ENCODE measurements at places on chromosomes 6 and 20.

DNA sequence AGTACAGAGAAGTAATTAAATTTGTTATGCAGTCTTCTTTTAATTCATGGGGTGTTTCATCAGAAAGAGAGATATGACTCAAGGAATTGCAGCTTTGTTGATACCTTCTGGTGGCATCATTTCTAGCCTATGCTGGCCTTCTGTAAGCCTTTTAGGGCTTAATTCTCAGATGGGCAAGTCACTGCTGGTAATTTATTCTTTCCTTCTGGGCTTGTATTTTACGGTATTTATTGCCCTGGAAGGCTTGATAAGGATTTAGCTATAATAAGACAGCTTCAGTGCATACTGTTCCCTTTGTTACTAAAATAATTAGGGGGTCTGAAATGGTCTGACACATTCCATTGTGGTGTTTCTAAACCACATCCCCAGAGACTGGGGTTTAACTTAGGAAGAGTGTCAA is 57.9 kb upstream of the EMILIN3 start:
- no peak for DNase-seq

DNA sequence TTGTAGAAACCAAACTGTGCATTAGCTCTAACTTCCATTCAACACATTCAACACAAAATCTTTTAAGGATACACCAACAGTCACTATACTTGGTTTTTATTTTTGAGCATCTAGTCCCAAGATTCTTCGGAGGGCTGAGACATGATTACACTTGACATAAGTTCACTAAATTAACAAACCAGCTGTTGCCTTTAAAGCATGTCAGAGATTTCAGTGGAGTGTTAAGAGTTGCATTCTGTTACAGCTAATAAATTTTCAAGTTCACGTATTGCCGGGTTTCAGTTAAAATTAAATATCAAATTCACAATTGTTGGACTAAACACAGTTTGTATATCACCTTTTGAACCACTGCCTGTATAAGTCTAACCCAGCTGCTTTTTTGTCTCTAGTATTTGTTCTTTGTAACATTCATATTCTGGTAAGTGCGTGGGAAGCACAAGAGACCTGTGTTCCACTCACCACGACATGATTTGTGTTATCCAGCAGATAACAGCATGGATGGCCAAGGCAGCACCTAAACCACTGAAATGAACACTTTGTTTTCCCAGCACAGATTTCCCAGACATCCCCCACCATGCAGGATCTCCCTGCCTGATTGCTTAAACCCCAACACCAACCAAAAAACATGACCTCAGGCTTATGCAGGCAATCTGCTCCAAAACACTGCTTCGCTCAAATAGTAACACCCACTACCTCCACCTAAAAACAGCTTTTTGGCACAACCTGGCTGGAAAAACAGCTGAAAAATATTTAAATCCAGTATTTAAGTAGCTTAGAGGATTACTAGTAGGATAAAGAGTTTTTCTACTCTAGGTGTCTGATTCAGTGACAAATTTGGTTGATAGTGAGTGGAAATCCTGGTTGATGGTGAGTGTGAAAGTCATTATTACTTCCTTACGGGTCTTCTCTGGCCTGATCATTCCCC is 286.5 kb upstream of the NT5E start:
- no peak for DNase-seq

- no peak for DNase-seq
Measured at GRCh38 chr20:48421547-48421946, 406.3 kb downstream of the PREX1 start.

GRCh38 chr6:73329201-73329600 is 24.9 kb downstream of the DPPA5 start:
- DNase-seq = no peak

GRCh38 chr6:140857739-140858380 is 1274.9 kb upstream of the GJE1 start:
- DNase-seq = no peak

- no peak for DNase-seq
Measured at GRCh38 chr6:120627612-120628011, 706.7 kb downstream of the TBC1D32 start.

DNA sequence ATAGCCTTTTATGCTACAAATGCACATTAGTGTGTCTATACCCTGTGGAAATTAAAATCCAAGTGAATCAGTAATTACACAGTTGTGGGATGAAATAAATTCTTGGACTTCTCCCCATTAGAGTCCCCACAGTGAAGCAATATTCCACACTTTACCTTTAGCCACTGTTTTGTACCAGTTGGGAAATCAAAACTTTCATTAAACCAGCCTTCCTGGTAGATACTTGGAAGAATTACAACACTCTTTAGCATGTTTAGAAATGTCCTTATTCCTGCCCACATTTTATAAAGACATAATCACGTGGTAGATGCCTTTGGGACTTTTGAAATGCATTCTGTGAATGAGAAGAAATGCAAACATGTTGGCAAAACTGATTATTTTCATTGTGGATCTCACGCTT is 49.0 kb upstream of the ANKEF1 start:
- DNase-seq = no peak

- DNase-seq = peak; percentile 44
Measured at GRCh38 chr6:15244620-15245360, 1.1 kb upstream of the JARID2 start.

DNA sequence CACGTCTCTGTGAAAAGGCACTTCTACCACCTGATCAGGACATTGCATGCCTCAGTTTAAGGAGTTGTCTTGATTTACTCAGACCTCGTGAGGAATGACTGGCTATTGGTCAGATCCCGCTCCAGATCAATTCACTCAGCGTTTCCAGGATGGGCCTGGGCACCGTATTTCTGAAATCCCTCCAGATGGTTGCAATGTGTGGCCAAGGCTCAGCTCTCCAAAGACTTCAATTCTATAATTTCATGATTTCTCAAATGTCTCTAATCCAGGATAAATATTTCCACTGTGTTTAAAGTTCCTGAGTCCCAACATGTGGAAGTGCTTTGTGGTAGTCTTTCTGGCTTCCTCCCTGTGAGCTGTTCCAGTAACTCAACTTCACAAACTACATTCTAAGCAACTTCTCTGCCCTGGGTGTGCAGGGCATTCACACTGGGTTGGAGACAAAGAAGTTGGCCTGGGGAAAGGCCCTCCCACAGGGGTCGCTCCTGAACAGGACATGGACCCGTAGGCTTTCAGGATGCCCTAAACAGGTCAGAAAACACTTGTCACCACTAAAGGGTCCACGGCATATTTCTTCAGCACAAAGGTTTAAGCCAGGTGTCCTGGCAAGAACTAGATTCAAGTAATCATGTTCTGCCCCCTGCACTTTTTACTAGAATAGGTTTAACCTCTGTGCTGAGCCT is 212.1 kb downstream of the WDR27 start:
- DNase-seq = no peak

DNA sequence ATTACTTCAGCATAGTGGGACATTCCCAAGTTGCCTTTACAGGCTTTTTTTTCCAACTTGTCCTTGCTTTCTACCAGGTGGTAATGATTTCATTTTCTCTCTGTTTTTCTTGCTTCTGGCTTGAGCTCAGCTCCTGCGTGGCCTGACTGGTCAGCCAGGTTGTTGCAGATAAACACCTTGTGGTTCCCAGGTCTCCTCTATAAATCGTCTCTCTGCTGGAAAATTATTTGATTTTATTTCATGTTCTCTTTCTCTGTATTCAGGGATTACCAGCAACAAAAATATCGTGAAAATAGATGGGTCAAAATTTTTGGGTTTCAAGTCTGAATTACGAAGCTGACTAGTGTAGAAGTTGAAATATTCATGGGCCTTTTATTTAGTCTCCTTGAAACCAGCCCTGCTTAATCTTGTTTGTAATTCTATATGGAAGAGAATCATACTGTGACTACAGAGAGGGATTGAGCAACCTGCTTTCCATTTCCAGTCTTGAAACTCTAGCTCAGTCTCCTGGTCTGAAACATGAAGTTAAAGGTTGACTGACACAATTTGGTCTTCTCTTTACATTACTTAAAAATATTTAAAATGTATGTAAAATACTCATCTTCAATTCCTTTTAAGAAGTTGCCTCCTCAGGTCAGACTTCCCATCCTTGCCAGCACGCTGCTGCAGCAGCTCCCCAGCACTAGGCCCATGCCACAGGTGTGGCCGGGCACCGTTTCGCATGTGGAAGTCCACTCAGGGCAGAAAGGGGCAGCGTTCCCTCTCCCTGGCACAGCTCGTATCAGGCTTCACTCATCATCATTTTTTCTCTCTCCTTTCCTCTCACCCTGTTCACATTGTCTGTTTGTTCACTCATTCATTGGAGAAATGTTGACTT is 7.1 kb downstream of the DUSP22 start:
- no peak for DNase-seq

DNA sequence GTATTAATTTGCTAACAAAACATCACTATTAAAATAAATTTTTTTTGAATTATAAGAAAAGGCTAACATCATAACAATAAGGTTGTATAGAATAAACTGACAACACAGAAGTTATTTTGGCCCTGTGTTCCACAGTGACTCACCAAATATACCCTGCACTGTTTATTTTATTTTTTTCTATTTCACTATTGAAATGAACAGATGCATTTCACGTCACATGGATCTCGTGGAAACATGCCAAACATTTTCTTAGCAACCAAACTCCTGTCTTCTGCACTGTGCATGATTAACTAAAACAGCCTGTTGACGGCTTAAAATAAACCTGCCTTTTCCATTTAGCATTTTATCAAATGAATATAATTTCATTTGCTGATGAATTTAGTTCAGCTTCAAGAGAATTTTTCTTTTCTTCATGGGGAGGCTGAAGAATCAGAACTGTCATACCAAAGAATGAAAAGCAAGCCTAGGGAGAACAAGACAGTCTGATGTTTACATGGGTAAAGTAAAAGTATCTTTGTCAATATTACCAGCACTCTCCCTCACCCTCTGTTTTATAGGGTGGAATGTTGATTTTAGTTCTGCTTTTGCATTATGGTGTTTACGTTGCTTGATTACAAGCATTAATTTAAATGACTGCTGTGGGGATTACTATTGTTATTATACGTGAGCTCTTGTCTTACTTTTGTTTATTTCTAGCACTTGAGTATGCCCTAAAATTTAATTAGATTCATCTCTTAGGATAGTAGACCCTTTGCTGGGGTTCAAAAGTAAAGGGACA is 115.3 kb downstream of the LCA5 start:
- DNase-seq = no peak

DNA sequence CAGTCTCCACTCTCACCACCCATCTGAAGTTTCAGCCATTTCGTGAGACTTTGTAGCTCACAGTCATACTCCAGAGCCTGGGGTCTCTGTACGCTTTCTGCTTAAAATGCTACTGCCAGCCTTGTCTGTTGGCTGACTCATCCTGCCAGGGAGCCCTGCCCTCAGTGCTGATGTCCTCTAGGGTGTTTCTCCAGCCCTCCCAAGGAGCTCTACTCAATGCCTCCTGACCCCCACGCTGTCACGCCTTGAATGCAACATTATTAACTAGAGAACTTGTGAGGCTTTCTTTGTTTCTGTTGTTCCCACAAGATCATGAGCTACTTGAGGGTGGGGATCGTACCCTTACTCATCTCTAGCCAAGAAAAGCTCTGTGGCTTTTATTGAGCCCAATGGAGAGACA is 20.1 kb downstream of the KIF16B start:
- no peak for DNase-seq

DNA sequence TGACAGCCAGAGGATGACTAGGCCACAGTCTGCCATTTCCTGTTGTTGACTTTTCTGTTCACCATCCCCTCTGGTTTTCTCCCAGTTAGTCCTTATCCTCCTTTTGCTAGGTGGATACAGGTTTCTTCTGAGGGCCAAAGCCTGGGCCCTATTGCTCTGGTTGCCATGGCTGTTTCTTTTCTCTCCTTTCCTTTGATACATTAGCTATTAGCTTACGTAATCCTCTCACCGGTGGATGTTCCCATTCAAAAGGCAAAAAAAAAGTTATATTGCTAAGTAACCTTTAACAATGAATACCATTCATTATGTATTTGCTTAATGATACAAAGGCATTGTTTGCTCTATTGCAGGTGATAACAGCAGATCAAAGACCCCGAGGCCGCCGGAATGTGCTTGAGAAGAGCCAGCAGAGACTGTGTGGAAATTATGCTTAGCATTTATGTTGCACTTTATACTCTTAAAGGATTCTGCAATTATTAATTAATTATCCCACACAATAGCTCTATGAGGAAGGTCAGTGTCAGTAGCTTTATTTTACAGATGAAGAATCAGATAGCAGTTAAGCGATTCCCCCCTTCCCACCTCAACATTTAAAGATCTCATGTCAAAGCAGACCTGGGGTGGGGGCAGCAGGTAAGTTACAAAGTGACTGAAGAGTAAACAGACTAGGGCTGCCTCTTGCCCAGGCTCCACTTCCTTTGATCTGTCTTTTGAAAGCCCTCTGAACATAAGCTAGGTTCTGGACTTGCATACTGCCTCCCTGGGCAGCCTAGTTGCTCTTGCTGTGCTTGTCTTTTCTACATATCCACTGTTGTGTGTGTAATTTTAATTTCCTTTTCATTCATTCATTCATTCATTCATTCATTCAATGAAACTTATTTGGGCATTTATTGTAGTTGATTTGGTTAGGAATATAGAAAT is 14.5 kb upstream of the TFB1M start:
- DNase-seq = no peak

DNA sequence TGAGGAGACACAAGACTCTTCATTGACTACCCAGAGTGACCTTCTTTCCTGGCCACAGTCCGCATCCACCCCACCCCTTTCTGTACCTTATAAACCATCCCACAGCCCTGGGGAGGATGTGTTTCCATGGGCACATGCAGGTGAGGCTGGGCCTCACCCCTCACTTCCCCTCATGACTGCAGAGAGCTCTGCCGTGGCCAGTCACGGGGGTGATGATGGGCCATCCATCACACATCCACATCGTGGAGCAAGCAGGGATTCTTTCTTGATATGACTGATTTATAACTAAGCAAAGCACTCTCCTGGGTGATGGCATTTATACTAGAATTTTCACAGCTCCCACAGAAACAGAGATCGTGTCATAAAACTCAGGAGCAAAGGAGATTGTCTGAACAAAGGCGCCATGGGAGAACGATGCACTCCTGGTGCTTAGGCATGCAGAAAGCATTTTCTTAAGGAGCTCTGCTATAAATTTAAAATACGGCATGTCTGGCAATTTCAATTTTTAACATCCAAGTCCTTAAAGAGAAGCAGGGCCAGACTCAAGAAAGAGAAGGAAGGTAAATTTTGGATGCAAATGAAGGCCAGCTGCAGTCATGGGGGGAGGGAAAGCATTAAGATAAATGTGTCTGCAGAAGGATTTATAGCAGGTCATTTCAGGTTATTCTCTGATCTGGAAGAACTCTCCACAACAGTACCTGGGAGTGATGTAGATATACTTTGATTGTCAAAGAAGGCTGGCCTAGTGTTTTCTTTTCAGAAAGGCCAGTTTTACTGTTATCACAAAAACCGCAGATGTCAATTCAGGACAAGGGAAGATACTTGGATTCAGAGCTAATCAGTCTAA is 777.0 kb downstream of the C6orf118 start:
- no peak for DNase-seq

- no peak for DNase-seq
Measured at GRCh38 chr6:78908621-78909020, 41.3 kb downstream of the IRAK1BP1 start.

GRCh38 chr20:58084566-58084965 is 143.9 kb downstream of the ANKRD60 start:
- no peak for DNase-seq

- no peak for DNase-seq
Measured at GRCh38 chr6:111633822-111634221, 28.1 kb upstream of the TRAF3IP2 start.

- peak; percentile 30 for DNase-seq
Measured at GRCh38 chr20:461254-462198, 807 bp downstream of the TBC1D20 start.
